ENCODE measurements at places on chromosomes 2 and 18.
A peak's percentile ranks its signal among the peaks of the same experiment; 100 is the strongest.

DNA sequence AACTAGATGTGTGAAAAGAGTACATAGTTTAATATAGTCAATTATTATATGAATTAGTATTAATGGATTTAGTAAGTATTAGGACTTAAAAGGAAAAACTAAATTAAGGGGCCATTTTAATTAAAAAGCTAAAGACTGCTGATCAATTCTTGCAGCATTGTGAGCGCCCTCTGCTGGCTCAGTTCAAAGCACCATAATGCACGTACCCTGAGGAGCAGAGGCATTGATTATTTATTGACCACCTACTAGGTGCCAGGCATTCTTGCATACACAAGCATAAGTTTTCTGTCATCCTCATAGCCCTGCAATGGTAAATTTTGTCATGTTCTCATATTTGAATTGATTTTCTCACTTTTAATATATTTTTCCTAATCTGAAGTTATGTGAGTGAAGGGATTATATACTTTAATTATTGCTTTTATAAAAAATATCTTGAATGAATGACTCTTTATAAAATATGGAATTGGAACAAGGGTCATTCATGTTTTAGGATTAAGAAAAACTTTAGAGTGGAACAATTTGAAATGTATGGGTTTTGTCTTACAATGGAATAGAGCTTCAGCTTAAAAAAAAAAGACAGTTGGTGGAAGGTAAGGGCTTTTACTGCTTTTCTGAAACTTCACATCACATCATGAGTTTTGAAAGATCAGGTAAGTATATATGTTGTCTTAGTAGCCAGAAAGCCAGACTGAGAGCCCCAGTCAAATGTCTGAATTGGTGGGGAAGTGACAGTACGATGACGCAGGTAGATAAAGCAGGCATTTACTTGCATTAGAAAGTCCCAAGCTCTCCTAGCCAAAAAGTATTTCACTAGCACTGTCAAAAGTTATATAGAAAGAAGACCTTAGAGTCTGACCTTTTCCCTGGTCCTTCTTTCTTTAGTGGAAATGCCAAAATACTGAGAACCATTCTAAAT lies 9.7 kb downstream of the ITGA4 start:
- DNase-seq: peak; percentile 77

DNA sequence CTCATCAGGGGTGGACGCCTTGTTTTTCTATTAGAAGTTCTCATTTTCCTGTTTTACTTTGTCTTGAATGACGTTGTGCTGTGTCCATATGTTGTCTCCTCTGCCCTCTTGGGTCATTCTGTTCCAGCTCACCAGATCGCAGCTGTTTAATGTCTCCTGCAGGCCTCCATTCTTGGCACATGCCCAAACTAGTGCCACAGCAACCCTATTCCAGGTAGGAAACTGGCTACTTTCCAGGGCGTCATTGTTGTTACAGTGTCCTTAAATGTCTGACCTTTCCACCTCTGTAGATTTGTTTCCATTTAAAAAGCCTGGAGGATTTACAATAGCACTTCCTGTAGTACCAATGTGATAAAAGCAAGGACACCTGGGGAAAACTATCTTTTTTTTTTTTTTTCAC lies 500.7 kb downstream of the METTL4 start:
- DNase-seq: no peak

GRCh38 chr2:239465017-239466001 lies 64.5 kb upstream of the HDAC4 start:
- DNase-seq: peak; percentile 26

- DNase-seq: no peak
These were observed 267.0 kb downstream of the NOL4 start for GRCh38 chr18:33957707-33958106.

GRCh38 chr2:109290887-109291643 lies 162.1 kb downstream of the SH3RF3 start:
- no peak for DNase-seq

DNA sequence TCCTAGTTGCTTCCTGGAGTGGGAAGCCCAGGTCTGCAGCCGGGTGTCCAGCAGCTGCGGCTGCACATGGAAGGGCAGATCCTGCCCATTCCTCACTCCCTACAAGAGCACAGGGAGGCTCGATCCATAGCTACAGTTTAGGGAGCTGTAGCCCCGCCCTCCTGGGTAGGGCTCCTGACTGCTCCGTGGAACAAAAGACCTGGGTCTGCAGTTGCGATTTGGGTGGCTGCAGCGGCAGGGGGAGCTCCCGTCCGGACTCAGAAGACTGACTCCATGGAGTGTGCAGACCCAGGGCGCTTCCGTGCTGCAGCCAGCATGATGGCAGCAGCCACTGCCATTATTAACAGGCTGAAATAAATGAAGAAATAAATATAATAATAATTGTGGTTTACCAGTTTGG lies 157.3 kb downstream of the CTNNA2 start:
- no peak for DNase-seq

DNA sequence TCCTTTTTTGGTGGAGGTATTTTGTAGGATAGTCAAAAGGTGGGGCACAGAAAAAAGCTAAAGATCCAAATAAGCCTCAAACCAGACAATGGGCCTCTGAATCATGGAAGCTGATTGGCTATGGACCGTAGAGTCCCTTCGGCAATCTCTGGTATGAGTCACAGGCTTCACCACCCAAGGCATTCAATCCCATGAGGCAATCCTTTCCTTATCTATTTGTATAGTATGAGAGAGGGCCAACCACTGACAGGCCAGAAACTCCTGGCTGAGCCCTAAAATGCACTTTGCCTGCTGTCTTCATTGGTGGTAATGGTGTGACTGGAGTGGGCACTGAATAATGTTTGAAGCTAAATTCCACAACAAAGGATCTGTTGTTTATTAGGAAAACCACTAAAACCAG lies 38.7 kb upstream of the MEX3C start:
- no peak for DNase-seq

DNA sequence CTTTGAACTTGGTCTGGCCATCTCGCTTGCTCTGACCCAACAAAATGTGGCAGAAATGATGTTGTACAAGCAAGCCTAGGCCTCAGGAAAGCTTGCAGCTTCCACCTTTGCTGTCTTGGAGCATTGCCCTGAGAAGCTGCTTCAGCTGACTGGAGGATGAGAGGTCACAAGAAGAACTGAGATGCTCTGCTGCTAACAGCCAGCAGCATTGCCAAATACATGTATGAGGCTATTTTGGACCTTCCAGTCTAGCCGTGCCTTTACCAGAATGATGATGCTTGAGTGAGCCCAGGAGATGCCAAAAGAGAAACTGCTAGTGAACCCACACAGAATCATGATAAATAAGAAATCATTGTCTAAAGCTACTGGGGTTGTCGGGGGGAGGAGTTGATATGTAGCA lies 13.2 kb upstream of the ITGAV start:
- no peak for DNase-seq

- no peak for DNase-seq
These were observed 489.1 kb upstream of the ACVR2A start for GRCh38 chr2:147355706-147356105.

- DNase-seq: peak; percentile 71
These were observed at the start of gene INPP5D for GRCh38 chr2:233059797-233060500. INPP5D (plus strand) TSS chr2:233060342; CDS start chr2:233060479, 137 bp downstream.

- DNase-seq: no peak
These were observed 43.9 kb downstream of the MARCHF4 start for GRCh38 chr2:216328347-216328746.

DNA sequence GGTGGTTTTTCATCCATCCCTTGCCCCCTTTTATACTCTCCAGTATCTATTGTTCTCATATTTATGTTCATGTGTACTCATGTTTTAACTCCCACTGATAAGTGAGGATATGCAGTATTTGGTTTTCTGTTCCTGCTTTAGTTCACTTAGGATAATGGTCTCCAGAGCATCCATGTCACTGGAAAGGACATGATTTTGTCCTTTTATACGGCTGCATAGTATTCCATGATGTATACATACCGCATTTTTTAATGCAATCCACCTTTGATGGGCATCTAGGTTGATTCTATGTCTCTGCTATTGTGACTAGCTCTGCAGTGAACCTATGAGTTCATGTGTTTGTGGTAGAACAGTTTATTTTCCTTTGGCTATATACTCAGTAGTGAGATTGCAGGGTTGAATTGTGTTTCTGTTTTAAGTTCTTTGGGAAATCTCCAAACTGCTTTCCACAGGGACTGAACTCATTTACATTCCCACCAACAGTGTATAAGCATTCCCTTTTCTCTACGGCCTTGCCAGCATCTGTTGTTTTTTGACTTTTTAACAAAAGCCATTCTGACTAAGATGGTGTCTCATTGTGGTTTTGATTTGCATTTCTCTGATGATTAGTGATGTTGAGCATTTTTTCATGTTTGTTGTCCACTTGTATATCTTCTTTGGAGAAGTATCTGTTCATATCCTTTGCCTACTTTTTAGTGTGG lies 420.2 kb downstream of the THSD7B start:
- DNase-seq: no peak

DNA sequence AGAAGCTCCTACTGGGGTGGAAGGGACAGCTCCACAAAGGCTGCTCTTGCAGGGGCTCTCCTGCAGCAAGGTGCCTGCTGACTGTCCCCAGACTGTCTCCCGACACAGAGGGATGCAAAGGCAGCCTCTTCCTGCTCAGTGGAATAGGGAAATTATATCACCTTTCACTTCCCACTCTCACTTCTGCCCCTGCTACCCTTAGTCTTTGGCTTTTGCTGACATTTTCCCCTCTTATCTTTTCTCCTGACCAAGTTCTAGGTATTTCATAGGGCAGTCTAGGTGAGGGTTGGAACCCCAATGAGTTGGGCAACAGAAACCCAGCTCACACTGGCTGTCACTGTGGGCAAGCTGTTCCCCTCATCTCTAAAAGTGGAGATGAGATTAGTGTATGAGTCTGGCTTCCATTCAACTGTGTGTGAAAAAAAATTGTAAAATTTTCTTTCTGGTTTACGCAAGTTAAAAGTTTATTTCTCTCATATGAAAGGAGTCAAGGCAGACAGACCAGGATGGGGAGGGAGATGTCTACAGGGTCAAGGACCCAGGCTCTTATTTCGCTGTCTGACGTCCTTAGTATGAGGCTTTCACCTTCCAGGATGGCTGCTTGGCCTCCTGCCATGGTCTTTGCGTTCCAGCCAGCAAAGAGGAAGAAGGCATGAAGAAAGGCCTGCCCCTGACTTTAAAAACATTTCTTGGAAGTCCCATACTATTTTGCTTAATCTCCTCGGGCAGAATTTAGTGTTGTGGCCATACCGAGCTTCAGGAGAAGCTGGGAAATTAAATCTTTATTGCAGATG lies 7.5 kb upstream of the MOCOS start:
- DNase-seq: no peak

GRCh38 chr2:230318190-230319121 lies 8.5 kb upstream of the SP140L start:
- DNase-seq: no peak

- no peak for DNase-seq
These were observed 224.5 kb upstream of the CHAC2 start for GRCh38 chr2:53543083-53543482.
